ENCODE measurements at places on chromosomes 11 and 22.

- no peak for DNase-seq
Measured at GRCh38 chr11:11038352-11038751, 180.5 kb upstream of the ZBED5 start.

DNA sequence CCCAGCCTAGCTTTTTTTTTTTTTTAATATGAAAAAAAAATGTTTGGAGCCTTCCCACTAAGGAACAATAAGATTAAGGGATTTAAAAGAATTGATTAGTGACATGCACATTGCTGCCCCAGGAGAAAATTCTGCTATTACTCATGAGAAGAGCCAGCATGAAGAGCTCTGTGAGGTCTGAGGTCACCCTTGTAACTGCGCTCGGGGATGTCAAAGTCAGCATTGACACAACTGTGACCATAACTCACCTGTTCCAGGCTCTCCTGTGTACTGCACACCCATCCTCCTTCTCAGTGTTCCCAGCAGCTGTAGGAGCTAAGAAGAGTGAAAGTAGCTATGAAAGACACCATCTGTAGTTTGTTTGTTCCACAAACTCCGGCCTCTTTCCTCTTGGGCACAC is 109.8 kb upstream of the FGF3 start:
- DNase-seq, result no peak

DNA sequence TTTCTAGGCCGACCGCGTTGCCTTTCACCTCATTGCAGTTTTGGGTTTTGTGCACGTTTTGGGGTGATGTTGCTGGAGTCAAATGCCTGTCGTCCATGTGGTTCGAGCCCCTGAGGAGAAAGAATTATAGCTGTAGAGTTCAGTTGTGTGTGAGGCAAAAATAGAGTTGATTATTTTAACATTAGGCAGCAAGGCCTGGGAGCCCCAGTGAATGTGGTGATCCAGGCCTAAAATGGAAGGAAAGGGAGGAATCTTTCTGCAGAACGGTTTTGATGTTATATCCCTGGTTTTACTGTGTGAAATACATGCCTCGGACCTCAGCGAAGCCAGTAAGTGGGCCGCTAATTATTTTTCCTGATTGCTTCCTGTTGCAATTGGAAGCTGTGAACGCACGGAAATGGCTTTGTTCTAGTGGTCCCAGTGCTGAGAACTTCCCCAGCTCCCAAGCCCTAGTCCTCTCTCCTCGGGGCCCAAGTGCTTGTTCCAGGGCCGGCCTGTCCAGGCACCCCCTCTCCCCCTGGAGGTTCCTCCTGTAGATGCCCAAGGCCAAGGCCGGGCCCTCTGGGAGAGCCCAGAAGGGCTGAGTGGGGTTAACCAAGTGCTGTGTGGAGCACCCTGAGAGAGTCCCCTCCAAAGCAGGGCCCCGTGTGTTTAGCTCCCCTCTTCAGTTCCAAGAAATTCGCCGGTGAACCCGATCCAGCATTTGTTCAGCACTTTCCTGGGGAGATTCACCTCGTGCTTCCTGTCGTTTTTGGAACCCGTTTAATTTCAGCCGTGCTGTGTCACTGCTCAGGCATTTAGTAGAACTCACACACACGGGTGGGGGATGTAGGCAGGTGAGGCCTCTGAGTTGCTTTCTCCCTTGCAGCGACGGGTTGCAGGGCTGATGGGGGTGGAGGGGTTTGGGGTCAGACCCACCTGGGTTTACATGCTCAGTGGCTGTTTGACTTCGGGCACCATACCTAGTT is 2.1 kb downstream of the LRP5 start:
- no peak for DNase-seq

GRCh38 chr11:62242021-62242420 is at the start of gene SCGB1D2:
Gene SCGB1D2, plus strand, starts transcription at chr11:62242239. Its CDS starts 69 bp downstream, at chr11:62242308.
- DNase-seq, result no peak

GRCh38 chr22:42174062-42174461 is 43.5 kb upstream of the CYP2D6 start:
- no peak for DNase-seq

DNA sequence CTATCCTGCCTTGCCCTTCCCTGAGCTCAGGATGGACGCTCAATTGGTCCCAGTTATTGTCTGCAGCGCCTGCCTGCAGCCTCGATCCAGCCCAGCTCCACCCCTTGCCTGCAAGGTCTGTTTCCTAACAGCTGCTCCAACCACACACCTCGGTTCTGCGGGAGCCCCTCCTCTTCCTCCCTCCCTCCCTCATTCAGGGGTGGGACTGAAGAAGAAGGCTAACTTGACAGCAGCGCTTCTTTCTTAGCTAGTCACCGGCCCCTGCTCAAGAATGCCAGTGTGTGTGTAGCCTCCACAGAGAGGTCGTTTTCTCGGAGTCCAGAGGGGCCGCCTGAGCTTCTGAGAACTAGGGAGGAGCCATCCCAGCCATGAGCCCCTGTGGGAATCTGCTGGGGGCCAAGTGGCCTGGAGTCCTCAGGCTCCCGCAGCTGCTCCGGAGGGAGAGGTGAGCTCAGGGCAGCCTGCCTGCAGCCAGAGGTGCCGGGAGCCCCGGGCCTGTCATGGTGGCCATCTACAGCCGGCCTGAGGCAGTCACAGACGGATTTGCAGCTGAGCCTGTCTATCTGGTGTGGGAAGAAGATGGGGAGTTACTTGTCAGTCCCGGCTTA is 36.1 kb downstream of the LIMK2 start:
- DNase-seq, result peak; percentile 75

DNA sequence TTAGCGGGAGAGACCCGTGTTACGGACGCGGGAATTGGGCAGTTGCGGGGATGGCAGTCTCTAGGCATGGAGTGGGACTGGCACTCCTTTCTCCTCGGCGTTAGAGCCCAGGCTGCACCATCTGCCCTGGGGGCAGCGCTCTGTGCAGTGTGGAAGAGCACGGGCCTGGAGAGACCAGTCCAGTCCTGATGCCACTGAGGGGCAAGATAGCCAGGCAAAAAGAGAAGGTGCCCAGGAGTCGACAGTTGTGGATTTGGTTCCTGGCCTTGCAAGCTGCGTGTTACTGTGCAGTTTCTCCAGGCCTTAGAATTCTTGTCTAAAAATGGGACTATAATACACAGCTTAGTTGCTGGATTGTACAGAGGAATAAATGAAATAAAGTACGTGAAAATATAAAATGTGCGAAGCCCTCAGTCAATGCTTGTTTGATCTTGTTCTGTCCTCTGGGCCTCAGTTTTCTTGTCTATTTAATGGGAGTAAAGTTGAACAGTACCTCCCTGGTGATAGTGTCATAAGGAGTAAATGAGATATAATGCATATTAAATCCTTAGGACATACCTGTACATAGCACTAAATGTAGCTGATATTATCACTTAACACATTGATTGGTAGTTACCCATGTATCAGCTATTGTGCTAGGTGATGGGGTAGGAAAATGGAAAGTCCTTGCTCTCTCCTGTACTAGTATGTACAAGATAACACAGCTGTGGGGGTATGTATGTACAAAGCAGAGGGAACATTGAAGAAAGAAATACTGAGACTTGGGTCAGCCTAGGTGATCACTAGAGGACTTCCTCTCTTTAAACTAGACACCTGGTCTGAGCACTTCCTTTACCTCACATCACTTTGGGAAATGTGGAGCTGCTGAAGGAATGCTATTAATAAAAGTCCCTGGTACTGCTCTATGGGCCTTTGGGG is 1.2 kb downstream of the ATXN10 start:
- DNase-seq, result no peak
